ENCODE measurements at places on chromosomes 5 and 9. TPM values are rescaled to one million over a fixed set of nuclear protein-coding genes. Genes with fewer than 3 reads are reported as not detected.

- DNase-seq: no peak
Observed at GRCh38 chr5:150847334-150847695, 994 bp downstream of the IRGM start.

DNA sequence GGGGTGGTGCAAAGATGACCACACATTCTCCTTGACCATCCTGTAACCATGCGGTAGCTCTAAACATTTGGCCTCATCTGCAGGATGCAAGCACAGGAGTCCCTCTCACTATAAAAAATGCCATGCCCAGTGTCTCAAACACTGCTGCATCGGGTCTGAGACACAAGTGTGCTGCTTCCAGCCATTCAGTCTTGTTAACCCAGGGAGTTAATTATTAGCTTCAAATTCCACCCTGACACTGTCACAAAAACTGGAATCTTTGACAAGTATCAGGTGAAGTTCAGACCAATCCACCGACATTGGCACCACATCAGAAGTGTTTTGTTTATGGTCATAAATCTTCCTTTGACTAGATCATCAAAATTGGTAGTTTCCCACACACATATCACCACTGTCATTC is 119.1 kb upstream of the RASEF start:
- DNase-seq: no peak

DNA sequence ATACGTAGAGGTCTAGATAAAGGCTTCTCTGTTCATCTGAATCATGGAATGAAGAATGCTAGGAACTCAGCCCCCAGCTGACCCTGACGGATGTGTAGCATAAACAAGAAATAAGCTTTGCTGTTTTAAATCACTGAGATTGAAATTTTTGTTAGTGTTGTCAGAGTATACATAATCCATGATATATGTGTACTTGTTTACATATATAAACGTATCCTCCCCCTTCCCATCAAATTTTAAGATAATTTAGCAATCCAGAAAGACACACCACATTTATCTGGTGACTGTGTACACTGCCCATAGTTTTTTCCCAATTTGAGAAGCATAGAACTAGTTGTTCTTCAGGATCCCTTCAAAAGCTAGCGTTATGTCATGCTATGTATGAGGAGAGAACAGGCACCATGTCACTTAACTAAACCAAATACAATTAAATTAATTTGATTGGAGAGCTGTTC is 80.8 kb upstream of the OSMR start:
- no peak for DNase-seq

The IFNB1 gene
- total RNA-seq: not detected

The ADAMTS19 gene
- total RNA-seq: not detected

The BRD3OS gene
- total RNA-seq: 13.5 TPM

- DNase-seq: no peak
Observed at GRCh38 chr5:140340605-140341121, 5.7 kb downstream of the HBEGF start.

GRCh38 chr5:78601559-78602314 is 46.8 kb downstream of the LHFPL2 start:
- DNase-seq: no peak

- no peak for DNase-seq
Observed at GRCh38 chr5:2039180-2039531, 156.4 kb upstream of the IRX4 start.

- no peak for DNase-seq
Observed at GRCh38 chr5:62068554-62068953, 237.5 kb upstream of the KIF2A start.

GRCh38 chr5:133147815-133148567 is 96.2 kb downstream of the HSPA4 start:
- DNase-seq: no peak

The CDH9 gene
- not detected for total RNA-seq

Data from mesenteric fat pad (tissue), 1 donor.